ENCODE measurements at places on chromosomes 16 and 17.

GRCh38 chr17:78672005-78672404, 94.8 kb upstream of the DNAH17 start:
- DNase-seq: no peak

DNA sequence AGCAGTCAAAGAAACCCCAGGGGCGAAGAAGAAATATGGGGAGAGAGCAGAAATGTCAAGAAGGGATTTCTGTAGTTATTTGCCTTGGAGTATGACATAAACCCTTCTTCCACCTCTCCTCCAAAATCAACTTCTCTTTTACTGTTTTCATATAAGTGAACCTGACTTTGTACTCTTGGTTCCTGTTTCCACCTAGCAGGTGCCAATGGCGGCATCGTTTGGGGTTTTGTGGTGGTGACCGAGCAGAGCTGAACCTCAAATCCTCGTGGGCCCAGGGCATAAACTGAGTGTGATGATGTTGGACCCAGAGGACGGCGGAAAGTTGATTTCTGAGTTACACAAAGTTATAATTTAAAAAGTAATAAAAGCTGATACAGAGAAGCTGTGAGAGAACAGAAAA, 39.6 kb upstream of the PSMD7 start:
- DNase-seq: no peak

DNA sequence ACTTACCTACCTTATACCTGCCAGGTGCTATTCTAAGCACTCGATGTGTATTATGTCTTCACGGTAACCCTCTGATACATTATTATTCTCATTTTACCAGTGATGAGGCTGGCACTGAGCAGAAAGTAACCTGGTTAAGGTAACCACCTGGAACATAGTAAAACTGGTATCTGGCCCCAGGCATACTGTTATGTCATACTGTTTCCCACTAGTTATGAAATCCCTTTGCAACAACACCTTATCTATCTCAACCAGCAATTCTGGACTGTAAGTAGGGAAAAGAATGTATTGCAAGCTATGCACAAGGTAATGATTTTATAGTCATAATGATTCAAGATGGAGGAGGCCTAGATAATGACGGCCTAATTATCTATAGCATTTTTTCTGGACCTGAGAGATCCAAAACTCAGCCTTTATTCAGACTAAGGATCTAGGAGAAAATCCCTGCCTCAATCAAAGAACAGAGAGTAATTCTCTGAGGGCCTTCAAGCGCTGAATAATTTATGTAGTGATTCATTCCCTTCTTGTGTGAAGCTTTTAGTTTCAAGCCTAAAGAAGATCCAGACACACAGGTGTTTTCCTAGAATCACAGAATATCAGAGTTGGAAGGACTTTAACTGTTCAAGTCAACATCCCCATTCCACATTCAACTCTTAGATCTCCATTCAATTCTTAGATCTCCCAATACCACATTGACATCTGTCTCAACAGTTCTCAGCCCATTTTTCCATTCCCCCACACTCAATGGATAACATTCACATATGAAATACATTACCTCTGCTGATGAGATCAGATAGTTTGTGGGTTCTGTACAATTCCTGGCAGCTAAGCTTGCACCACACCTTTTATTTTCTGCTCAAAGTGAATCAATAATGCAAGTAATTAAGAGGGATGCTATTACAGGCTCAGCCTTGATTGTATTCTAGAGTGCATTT, 14.9 kb upstream of the MMD start:
- DNase-seq: no peak

- DNase-seq: no peak
Measured at GRCh38 chr16:87132361-87133014, 184.7 kb downstream of the C16orf95 start.

GRCh38 chr17:63997341-63998048, 656 bp upstream of the PRR29 start:
- DNase-seq: no peak

DNA sequence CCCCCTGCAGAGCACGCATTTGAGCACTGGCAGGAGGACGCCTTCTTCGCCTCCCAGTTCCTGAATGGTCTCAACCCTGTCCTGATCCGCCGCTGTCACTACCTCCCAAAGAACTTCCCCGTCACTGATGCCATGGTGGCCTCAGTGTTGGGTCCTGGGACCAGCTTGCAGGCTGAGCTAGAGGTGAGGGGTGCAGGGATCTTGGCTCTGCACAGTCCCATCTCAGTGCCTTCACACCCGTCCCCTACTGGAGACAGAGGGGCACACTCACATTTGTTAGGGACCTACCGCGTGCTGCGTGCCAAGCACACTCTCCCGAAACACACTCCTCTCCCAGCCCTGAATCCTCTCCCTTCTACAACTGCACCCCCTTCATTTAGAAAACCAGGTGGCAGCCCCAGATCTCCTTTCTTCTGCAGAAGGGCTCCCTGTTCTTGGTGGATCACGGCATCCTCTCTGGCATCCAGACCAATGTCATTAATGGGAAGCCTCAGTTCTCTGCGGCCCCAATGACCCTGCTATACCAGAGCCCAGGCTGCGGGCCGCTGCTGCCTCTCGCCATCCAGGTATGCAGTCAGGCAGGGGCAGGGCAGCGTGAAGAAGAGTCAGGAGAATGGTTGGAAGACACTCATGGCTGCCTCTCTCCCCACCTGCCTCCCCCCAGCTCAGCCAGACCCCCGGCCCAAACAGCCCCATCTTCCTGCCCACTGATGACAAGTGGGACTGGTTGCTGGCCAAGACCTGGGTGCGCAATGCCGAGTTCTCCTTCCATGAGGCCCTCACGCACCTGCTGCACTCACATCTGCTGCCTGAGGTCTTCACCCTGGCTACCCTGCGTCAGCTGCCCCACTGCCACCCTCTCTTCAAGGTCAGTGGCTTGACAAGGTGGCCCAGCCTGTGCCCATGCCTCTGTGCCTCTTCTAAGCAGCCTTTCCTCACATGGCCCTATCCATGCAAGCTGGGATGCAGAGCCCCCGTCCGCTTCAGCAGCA, 6.3 kb downstream of the ALOX15B start:
- DNase-seq: no peak

DNA sequence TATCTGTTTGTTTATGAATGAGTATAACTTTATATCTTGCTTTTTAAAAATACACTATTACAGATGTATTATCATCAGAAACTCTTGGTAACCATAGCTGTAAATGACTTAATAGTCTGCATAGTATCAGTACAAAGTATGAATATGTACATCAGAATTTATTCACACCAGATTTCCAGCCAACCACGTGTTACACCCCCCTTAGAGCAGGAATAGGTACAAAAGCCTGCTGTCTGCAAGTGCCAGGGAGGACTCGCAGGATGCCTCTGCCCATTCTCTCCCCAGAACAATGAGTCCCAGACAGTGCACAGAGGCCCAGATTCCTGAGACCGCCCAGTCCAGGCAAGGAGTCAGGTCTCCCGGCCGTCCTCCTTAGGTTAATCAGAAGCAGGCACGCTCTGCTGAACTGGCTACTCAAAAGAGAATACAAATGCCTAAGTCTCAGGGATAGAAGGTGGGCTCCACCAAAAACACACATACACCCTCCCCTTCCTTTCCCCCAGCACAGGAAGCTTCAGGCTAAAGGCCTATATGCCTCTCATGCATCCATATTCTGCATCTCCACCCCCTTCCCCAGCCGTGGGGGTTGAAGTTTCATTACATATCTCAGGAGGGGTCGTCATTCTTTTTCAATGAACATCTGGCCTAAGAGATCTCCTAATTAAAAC, 159.1 kb upstream of the CDH11 start:
- DNase-seq: no peak

GRCh38 chr17:51305182-51305581, 44.8 kb downstream of the UTP18 start:
- no peak for DNase-seq

DNA sequence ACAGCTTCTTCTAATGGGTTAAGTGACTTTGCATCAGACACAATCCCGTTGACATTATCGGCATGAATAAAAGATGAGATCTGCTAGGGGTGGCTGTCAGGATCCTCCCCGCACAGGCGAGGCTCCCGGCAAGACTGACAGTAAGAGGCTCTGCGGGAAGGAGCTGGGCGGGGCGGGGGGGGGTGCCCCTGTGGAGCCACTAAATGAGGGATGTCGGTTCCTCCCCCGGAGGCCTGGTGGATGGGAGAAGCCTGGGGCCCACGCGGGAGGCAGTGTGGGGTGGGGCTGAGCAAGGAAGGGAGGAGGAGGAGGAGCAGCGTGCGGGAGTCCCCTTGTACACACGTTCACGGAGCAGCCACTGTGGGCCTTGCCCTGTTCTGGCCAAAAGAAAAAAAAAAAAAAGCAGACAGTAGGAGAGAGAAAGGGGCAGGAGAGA, 190.9 kb upstream of the GSE1 start:
- no peak for DNase-seq

GRCh38 chr17:1026599-1026975, 29.7 kb downstream of the TIMM22 start:
- no peak for DNase-seq

- DNase-seq: no peak
Measured at GRCh38 chr17:39716073-39716818, 14.1 kb downstream of the MIEN1 start.

GRCh38 chr17:71655542-71655941, 465.3 kb upstream of the SOX9 start:
- no peak for DNase-seq

- no peak for DNase-seq
Measured at GRCh38 chr17:16986391-16986790, 14.5 kb upstream of the TNFRSF13B start.

DNA sequence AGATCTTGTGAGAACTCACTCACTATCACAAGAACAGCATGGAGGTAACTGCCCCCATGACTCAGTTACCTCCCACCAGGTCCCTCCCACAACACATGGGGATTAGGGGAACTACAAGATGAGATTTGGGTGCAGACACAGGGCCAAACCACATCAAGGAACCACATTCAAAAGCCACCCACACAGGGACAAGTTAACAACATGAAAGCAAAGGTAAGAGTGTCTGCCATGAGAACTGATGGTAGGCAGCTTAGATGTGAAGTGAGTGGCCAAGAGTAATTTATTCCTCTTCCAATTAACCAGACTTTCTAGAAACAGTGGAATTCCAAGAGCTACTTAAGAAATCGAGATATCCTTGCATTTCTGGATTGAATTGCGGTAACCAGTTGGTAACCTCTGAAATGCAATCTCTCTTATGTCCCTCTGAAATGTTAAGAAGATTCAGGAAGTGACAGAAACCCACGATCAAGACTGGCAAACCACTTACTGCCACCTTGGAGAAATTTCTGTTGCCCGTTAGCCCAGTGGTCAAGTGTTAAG, 167.4 kb upstream of the CACNG5 start:
- no peak for DNase-seq

All from progenitor cell of endocrine pancreas (in vitro differentiated cells).